ENCODE measurements at places on chromosomes 13 and 19. TPM values are rescaled to one million over a fixed set of nuclear protein-coding genes. Genes with fewer than 3 reads are reported as not detected.

The SYT5 gene
- not detected for total RNA-seq

The LILRB3 gene
- total RNA-seq, result not detected

The SIGLECL1 gene
- total RNA-seq, result not detected

The PRSS57 gene
- total RNA-seq, result not detected

The ZNF571 gene
- 3.7 TPM for total RNA-seq

The CHAF1A gene
- total RNA-seq, result 6.8 TPM

The GAS6 gene
- total RNA-seq, result 107 TPM

The MATK gene
- not detected for total RNA-seq

The OVOL3 gene
- not detected for total RNA-seq

The ZNF416 gene
- total RNA-seq, result 5.5 TPM

The TUBA3C gene
- total RNA-seq, result not detected

The SLC39A3 gene
- total RNA-seq, result 33.6 TPM

The FLT1 gene
- total RNA-seq, result 3.8 TPM

The SAE1 gene
- 82.1 TPM for total RNA-seq

The NLRP7 gene
- not detected for total RNA-seq

The SMIM17 gene
- total RNA-seq, result not detected

The STARD13 gene
- 23.5 TPM for total RNA-seq

The SIGLEC12 gene
- not detected for total RNA-seq

The CCDC194 gene
- total RNA-seq, result not detected

The PCP2 gene
- not detected for total RNA-seq

The ABCC4 gene
- total RNA-seq, result 10.2 TPM

The TMEM38A gene
- total RNA-seq, result 5.1 TPM

The POU4F1 gene
- total RNA-seq, result not detected

The RBM26 gene
- 21.0 TPM for total RNA-seq

The STRN4 gene
- total RNA-seq, result 73.0 TPM

The SWSAP1 gene
- 0.65 TPM for total RNA-seq

The RXFP2 gene
- total RNA-seq, result not detected

The VSTM1 gene
- not detected for total RNA-seq

The EPS8L1 gene
- total RNA-seq, result 0.07 TPM

The DAND5 gene
- 0.13 TPM for total RNA-seq

The SLITRK6 gene
- 0.39 TPM for total RNA-seq

The KLF12 gene
- 12.3 TPM for total RNA-seq

The C19orf38 gene
- 0.65 TPM for total RNA-seq

The IGLON5 gene
- 0.13 TPM for total RNA-seq

The KCNN1 gene
- 0.03 TPM for total RNA-seq

The MCEMP1 gene
- total RNA-seq, result not detected

The STAP2 gene
- 2.2 TPM for total RNA-seq

The TMEM59L gene
- 4.1 TPM for total RNA-seq

The IGSF23 gene
- not detected for total RNA-seq

The ZNF549 gene
- total RNA-seq, result 7.2 TPM

The POU2F2 gene
- total RNA-seq, result 0.26 TPM

The POLRMT gene
- 25.8 TPM for total RNA-seq

The CDX2 gene
- not detected for total RNA-seq

The PSG7 gene
- 0.30 TPM for total RNA-seq

The SRRM5 gene
- total RNA-seq, result 0.03 TPM
